ENCODE measurements at places on chromosomes 13 and 19. TPM values are rescaled to one million over a fixed set of nuclear protein-coding genes. Genes with fewer than 3 reads are reported as not detected.

- peak; percentile 7 for DNase-seq
These were observed 224.8 kb downstream of the NHLRC3 start for GRCh38 chr13:39263033-39263432.

DNA sequence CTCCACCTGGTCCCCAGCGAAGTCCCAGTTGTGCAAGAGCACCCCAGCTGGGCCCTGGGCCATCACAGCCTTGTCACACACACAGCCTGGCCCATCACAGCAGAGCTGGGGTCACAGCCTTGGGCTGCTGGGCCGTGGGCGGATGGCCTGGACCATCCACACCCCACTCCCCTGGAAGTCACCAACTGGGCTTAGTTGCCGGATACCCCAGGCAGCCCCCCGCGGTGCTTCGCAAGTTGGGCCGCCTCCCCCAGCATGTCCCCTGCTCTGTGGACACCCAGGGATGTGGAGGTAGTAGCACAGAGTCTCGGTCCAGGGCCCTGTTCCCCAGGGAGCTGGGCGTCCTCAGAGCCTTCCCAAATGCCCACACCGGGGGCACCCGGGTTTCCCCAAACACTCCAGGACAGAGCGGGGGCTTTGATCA, 4.5 kb upstream of the ZNF554 start:
- no peak for DNase-seq

GRCh38 chr13:94309997-94310855, 169.3 kb downstream of the DCT start:
- DNase-seq: no peak

DNA sequence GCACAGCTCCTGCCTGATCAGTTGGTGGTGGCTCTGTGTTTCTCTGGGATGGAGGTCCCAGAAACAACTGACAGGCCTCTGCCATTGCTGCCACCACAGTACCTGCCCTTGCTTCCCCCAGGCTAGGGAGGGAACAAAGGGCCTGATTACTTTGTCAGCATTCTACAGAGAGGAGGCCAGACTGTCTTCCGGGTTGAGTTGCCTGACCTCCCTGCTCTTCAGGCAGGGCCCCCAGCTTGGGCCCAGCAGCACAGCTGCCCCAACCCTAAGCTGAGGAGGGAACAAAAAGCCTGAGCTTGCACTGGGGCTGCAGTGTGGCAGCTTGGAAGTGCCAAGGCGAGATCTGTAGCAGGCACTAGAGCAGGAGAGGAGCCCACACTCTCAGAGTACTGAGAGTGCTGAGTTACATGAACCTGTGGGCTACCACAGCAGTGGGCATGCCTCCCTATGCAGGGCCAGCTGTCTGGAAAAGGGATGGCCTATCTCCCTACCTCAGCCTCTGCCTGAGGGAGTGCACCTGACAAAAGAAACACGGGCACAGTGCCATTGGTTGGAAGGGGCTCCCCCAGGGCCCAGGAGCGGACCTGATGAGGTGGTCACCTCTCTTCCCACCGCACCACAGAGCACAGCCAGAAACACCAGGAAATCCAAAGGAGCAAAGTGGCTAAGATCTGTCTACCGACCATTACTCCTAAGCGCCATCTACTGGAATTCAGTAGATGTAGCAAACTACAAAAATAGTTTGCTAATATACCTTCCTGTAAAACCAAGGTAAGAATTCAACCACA, 24.4 kb downstream of the SLC25A15 start:
- DNase-seq: no peak

Gene WDR62
- 1.9 TPM for total RNA-seq

DNA sequence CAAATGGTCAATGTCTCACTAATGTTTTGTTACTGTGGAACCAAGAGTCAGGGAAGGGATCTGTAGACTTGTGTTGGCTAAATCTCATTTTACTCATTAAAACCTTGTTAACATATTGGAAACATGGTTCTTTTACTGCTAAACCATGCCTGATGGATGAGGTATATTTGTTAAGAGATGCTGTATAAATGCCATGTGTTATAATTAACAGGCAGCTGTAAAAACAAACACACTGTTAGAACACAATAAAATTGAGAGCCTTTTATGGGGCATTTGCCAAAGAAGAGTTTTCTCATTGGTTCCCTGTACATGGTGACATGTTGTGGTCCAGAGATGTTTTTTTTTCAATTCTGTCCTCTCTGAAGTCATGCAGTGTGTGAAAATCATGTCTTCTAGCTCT, 121.9 kb downstream of the ESD start:
- no peak for DNase-seq

Gene PEG3
- total RNA-seq: not detected

DNA sequence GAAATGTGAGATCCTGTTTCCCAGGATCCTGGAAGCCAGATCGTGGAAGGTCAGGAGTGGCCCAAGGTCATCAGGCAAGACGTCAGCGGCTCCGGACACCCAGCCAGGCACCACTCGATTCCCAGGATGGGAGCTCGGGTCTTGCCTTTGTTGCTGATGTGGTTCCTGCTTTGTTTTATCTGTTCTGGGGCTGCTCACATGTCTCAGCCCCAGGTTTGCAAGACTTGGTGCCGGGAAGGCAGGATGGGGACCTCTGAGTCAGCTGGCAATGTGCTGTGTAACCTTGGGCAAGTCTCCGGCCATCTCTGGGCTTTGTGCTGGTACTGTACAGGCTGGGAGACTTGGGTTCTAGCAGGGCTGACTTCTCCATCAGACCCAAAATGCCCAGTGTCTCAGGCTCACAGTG, 1.4 kb upstream of the FCHO1 start:
- DNase-seq: peak; percentile 27

GRCh38 chr13:68697551-68697950, 1410.1 kb upstream of the ATXN8OS start:
- no peak for DNase-seq
